ENCODE measurements at places on chromosomes 2 and 18.

GRCh38 chr2:55147041-55147440, 85.1 kb downstream of the CLHC1 start:
- no peak for DNase-seq

DNA sequence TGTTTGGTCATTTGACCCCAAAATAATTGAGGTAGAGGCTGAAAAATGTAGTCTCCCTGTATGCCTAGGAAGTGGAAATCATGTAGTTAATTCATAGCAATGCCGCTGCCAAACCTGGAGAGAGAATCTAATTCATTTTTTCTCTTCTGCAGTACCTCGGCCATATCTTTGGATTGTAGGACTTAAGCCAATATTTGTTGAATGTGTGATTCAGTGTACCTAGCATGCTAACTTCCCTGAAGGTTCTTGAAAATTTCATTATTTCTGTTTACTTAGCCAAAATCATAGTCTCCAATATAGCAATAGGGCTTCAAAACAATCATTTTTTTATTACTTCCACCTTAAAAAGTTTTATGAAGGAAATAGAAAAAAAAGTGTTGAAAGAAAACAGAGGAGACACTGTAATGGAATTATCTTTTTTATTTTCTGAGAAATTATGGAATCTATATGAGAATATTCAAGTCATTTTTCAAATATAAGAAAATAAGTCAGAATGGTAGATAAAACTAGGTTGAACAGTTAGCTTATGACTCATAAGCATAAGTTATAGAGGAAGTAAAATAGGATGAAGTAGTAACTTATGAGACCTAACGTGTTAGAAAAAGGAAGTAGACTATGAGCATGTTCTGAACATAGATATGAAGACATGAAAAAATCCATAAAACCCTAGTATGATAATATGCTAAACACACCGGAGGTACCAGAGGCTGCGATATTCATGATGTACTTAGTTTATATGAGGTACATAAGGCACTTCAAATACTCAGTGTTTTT, 35.2 kb upstream of the CDH19 start:
- no peak for DNase-seq

- DNase-seq: no peak
Measured at GRCh38 chr2:204571041-204571440, 25.8 kb downstream of the PARD3B start.

- no peak for DNase-seq
Measured at GRCh38 chr2:135890835-135891234, 14.6 kb upstream of the MCM6 start.

GRCh38 chr18:80201739-80202138, 45.6 kb downstream of the PARD6G start:
- DNase-seq: no peak

- no peak for DNase-seq
Measured at GRCh38 chr2:75253526-75253925, 54.2 kb upstream of the TACR1 start.

DNA sequence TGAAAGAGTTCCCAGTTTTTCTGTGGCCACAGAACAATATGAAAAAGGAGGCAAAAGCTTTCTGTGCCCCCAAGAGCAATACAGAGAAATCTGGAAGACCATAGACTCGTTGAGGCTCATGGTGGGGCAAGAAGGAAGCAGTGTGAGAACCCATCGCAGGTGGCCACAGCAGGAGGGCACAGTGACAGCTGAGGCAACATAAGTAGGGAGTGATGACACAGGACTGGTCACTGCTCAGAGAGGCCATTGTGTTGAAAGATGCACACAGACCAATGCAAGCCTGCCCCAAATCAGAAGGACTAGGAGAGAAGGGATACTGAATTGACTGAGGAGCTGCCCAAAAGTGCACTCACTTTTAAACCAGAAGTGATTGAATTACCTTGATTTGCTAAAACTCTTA, 483.6 kb downstream of the EPHA4 start:
- DNase-seq: no peak

- DNase-seq: no peak
Measured at GRCh38 chr18:22311301-22311700, 106.4 kb downstream of the CTAGE1 start.

GRCh38 chr18:44937960-44938719, 257.5 kb downstream of the SETBP1 start:
- no peak for DNase-seq

- DNase-seq: no peak
Measured at GRCh38 chr2:64130333-64130732, 13.9 kb downstream of the PELI1 start.

DNA sequence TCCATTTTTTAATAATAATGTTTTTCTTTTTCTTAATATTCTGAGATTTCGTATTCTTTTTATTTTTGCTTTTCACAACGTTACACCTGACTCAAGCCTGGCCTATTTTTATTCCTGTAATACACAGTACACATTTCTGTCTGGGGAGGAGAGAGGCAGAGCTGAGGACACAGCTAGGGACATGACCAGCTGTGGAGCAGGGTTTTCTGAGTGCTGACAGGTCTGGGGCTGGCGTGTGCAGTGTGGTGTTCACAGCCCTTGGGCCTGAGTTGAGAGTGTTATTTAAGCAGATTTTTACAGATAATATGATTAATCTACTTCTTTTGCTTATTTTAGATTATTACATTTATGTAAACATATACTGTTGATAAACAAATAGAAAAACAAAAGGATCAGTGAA, 55.9 kb downstream of the ZAP70 start:
- no peak for DNase-seq
